ENCODE measurements at places on chromosomes 2 and 18.

DNA sequence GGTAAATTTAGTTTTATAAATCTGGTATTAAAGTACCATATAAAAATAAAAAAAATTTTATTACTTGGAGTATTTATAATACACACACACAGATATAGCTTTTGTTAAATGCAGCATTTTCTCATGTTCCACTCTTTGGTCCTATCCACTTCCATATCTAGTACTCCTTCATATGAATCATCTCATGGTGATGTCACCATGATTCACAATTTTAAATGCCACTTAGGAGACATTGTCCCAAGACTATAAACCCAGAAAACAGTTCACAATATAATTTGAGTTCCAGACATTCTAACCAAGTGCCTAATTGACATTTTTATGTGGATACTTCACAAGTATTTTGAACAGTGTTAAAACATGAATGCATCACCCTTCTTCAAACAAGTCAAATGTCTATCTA is 1398.3 kb downstream of the DSC3 start:
- no peak for DNase-seq

- no peak for DNase-seq
Measured at GRCh38 chr18:31255953-31256352, 62.0 kb upstream of the DSG1 start.

DNA sequence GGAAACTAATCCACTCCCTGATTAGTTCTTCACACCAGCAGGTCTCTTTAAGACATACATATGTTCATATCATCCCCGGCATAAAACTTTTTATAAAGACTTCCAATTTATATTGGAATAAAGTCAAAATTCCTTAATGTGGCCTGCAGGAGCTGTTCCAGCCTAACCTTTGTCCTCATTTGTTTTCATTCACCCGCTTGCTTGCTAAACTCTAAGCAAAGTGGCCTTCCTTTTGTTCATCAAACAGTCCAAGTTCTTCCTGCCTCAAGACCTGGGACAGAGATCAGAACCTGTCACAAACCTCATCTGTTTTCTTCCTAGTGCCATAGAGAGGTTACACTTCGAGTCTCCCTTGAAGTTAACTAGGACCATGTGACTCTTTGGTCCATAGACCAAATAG is 339.4 kb upstream of the ID2 start:
- no peak for DNase-seq

GRCh38 chr18:35808796-35809195 is 163.7 kb upstream of the RMP24 start:
- no peak for DNase-seq

GRCh38 chr2:234403074-234403473 is 93.8 kb downstream of the ARL4C start:
- no peak for DNase-seq

DNA sequence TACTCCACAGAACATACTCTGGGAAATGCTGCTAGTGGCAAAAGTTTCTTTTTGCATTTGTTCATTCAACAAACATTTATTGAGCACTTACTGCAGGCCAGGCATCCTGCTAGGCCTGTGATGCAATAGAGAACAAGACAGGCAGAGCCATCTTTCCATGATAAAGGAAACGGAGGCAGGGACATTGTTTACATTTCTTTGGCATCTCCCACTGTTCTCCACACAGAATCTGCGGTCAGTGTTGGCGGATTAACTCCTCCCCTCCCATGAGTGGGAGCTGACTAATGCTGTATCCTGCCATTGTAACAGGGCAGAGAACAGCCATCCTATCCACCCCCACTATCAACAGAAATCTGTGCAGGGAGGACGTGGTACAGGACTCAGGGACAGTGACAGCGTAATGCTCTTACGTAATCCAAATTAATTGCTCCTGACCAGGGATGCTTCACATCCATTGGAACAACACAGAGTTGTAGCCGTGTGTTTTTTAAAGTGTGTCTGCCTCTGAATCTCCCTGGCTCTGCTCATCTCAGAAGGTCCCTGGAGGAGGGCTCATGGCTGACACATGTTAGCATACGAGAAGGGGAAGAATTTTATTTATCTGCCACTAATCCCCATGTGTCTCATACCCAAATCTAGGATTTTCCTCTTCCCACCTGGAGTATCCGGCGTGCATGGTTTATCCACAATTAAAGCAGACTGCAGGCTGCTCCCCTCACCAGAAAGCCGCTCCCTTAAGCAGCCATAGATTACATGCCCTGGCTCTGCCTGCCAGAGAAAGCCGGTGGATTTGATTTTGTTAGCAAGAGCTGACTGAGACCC is 32.3 kb downstream of the STEAP3 start:
- DNase-seq: peak; percentile 79

GRCh38 chr2:200667413-200667812 is 81.6 kb downstream of the AOX1 start:
- DNase-seq: no peak

- DNase-seq: no peak
Measured at GRCh38 chr2:207933396-207934065, 91.8 kb downstream of the PLEKHM3 start.

DNA sequence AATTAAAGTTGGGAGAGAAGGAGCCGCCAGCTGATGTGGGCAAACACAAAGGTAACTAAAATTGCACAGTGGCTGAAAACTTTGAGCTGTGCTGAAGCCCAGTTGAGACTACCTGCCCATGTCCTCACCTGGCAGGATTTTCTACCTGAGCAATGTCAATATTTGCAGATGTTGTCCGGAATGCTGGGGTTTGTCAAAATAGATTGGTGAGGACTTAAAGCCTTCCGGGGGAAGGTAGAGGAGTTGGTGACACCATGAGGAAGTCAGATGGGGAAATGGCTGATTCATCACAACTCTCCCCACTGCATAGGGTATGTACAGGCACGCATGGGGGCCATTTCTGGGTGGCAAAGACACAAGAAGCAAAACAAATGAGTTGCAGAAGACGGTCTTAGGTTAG is 114.9 kb downstream of the ALK start:
- DNase-seq: no peak

- DNase-seq: no peak
Measured at GRCh38 chr2:129058981-129059380, 740.3 kb upstream of the HS6ST1 start.

DNA sequence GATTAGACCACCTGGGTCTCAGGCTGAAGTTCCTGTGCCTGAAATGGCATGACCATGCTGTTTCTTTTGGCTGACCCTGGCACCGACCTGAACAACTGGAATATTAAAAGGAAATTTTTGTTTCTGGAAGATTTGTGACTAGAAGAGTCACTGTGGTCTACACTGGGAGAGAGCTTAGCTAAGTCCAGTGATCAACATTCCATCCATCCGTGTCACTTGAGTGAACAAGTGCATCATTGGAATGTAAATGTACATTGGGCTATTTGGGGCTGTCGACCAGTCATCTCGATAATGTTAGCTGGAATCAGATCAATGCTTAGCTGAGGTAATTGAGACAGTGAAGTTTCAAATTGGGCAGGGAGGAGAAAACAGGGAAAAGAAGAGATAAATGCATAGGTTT is 95.4 kb upstream of the CCDC85A start:
- DNase-seq: no peak

- no peak for DNase-seq
Measured at GRCh38 chr2:80147690-80148089, 156.9 kb downstream of the LRRTM1 start.

GRCh38 chr18:31508781-31509180 is 10.8 kb downstream of the DSG2 start:
- no peak for DNase-seq

DNA sequence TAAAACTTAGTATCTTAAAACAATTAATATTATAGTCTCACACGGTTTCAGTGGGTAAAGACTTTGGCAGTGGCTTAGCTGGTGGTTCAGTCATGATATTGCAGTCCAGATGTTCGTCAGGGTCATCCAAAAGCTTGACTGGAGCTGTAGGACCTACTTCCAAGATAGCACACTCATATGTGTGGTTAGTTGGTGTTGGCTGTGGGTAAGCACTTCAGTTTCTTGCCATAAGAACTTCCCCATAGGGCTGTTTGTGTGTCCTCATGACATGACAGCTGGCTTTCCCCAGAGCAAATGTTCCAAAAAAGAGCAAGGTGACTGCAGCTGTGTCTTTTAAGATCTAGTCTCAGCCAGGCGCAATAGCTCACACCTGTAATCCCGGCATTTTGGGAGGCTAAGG is 48.5 kb upstream of the EPC2 start:
- no peak for DNase-seq

- DNase-seq: no peak
Measured at GRCh38 chr2:179235463-179236108, 29.0 kb downstream of the SESTD1 start.

DNA sequence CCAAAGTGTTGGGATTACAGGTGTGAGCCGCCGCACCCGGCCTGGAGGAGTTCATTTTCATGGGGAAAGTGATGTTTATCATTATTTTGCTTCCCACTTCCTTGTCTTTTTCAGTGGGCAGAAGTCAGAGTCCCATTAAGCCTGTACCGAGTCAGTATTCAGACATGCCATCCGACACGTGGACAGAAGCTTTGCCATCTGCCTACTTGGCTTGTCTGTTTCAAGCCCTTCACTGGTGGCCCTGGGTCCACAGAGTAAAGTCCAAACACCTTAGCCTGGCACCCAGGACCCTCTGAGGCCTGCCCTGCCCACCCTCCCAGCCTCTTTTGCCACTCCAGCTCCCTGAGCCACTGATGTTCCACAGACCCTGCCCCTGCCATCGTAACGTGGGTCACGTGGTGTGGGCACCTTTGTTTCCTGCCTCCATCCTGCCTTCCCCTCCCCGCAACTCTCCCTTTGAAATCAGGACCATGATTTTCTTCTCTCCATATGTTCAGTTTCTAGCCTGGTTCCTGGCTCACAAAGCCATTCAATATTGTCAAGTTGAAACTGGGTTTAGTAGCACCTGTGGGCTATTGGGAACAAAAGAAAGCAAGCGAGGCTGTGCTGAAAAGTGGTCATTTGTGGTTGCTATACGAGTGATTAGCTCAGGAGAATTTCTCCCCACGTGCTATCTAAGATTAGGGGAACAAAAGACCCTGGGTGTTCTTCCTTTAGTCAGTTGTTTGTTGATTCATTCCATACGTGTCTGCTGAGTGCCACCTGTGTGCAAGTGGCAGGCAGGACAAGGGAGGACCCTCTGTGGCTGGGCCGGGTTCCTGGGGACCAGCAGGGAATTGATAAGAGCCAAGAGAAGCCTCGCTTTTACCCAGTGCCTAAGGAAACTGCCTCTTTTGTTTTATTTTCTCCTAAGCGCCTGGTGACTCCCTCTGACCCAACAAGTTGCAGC is 5.1 kb upstream of the ODC1 start:
- DNase-seq: no peak

DNA sequence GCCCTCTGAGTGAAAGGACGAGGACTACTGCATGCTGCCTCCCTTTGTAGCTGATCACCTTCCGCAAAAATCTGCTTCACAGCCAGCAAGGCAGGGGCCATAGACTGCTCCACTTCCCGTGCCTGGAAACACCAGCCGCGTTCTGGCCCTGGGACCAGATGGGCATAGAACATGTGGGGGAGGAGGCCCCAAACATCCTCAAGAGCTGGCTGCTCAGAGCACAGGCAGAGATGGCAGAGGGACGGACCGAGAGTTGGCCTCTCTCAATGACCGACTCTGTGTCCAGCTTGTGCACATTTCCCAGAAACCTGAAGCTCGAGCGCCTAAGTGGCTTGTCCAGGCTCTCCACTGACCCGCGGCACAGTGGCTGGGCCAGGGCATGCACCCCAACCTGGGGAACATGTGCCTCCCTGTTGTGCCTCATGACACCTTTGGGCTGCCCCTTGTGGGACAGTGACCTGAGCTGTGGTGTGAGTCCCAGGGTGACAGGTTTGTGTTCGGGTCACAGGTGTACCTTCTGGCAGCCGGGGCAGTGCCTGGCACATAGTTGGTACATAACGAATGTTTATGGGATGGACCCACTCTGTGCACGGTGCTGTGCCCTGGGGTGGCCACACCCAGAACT is 9.1 kb downstream of the KCNF1 start:
- no peak for DNase-seq

GRCh38 chr18:51480407-51481261 is 283.2 kb upstream of the MEX3C start:
- DNase-seq: no peak

GRCh38 chr2:173357346-173357745 is 2.7 kb downstream of the CDCA7 start:
- DNase-seq: no peak

DNA sequence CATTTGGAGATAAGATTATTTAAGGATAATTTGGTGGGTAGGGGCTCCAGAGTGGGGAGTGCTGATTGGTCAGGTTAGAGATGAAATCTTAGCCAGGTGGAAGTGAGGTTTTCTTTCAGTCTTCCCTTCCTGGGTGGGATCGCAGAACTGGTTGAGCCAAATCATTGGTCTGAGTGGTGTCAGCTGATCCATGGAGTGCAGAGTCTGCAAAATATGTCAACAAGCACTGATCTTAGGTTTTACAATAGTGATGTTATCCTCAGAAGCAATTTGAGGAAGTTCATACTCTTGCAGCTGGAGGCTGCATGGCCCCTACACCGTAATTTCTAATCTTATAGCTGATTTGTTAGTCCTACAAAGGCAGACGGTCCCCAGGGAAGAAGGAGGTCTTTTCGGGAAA is 1483.4 kb upstream of the ZEB2 start:
- no peak for DNase-seq

- DNase-seq: no peak
Measured at GRCh38 chr2:231531466-231531865, 1.2 kb upstream of the NMUR1 start.

DNA sequence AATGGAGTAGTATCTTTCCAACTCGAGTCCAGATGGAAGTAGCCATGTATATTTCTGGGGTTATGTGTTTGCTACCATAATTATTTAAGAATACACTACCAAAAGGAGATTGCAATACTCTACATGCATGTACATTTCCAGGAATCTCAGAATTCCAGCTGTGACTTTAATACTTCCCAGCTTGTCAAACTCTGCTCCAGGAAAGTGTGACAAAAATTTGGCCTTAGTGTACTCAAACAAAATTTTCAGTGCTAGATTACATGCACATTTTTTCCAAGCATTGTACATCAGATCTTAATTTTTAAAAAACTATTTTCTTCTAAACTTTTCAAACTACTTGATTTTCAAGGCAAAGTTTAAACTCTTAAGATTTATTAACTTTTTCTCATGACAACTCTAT is 1791.6 kb downstream of the SUCLG1 start:
- DNase-seq: no peak

DNA sequence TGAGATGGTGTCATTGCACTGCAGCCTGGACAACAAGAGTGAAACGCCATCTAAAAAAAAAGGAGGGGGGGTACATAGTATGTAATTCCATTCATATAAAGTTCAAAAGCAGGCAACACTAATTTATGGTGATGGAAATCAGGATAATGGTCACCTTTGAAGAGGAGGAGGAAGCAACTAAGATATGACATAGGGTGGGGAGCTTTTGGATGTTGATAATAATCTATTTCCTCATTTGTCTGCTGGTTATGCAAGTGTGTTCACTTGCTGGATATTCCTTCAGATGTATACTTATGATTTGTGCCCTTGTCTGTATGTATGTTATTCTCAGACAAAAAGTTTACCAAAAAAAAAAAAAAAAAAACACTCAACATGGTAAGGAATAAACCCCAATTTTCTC is 28.6 kb upstream of the ATIC start:
- no peak for DNase-seq

- DNase-seq: no peak
Measured at GRCh38 chr18:73462092-73462491, 594.3 kb upstream of the NETO1 start.

- DNase-seq: peak; percentile 37
Measured at GRCh38 chr2:226483745-226484619, 315.6 kb downstream of the IRS1 start.

Data from HTR-8/SVneo (cell line).